Hematopoietic multipotent progenitor cell treated with erythropoietin and hydrocortisone succinate and interleukin-3 and kit ligand, for 8 days (in vitro differentiated cells): ENCODE measurements at places on chromosomes 11 and 22.

GRCh38 chr11:45654231-45655011 lies 11.0 kb downstream of the CHST1 start:
- no peak for DNase-seq

GRCh38 chr22:30047364-30047738 lies 32.9 kb upstream of the HORMAD2 start:
- peak; percentile 40 for DNase-seq

DNA sequence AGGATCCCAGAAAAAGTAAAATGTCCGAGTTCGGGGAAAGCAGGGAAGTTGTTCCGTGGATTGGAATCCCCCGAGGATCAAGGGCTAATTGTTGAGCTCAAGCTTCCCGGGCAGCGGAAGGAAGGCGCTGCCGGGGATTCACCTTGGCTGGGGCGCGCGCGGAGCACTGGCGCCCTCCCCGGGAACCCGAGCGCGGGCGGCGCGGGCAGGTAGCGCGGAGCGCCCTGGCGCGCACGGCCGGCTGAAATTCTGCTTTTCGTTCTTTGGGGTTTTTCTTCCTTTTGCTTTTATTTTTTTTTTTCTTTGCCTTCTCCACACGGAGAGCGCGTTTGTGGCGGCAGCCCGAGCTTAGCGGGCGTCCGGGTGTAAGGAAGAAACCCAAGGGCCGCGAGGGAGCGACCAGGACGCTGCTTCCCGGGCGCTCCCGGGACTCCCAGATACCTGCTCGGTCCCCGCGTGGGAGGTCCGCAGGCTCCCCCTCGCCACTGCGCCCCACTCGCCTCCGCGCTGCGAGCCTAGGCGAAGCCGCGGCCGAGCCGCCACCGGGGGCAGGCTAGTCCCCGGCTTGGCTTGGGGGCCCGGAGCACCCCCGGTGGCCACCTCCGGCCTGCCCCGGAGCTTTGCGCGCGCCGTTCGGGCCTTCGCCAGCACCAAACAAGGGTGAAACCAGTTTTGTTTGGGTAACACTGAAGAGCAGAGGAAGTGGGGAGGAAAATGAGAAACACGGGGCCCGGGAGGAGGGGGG lies 4.8 kb upstream of the IGF2 start:
- DNase-seq: no peak

- no peak for DNase-seq
These were observed 531.1 kb downstream of the TBC1D22A start for GRCh38 chr22:47293368-47294221.

GRCh38 chr22:34283844-34284243 lies 363.6 kb upstream of the LARGE1 start:
- no peak for DNase-seq

DNA sequence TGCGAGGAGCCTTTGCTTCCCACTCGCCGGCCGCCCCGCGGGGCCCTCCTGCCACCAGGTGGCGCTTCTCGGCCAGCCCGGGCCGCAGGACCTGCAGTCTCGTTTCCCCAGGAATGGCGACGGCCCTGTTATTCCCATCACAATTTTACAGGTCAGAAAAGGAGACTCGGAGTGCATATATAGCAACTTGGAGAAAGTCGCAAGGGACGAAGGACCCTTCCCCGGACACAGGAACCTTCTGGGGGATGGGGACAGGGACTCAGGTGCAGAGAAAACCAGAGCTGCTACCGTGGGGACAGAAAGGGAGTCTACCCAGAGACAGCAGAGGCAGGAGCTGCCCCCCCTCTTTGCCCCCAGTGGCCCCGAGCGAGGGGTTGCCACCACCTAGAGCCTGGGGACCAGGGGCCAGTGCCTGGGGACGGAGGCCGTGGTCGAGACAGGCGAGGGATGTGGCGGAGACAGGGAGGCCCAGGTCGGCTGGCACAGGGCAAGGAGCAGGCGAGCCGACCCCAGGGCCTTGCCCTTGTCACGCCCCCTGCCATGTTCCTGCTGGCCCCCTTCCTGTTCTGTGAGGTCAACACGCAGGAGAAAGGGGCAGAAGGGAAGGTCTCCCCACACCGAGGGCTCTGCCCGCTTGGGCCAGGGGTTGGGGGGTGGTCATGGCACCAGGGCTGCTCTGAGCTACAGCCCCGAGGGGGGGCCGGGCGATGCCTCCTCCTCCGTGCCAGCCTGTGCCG lies 3.5 kb upstream of the KRTAP5-6 start:
- DNase-seq: peak; percentile 43

- peak; percentile 2 for DNase-seq
These were observed 70.7 kb downstream of the MN1 start for GRCh38 chr22:27730641-27731433.

DNA sequence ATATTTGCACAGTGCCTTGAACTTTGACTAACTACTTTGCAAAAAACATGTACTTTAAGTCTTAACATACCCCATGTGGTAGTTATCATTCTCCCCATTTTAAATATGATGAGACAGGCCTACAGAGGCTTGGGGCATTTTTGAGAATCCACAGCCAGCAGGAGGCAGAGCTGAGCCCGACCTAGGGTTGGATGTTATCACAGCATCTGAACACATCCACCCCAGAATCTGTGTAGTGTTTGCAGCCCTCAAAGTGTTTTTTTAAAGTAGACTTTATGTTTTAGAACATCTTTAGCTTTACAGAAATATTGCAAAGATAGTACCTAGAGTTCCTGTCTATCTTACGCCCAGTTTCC lies 17.6 kb downstream of the OTOG start:
- DNase-seq: no peak
